ENCODE measurements at places on chromosomes 1 and 21. TPM values are rescaled to one million over a fixed set of nuclear protein-coding genes. Genes with fewer than 3 reads are reported as not detected.
A peak's percentile ranks its signal among the peaks of the same experiment; 100 is the strongest.

The PITHD1 gene
- 52.7 TPM for total RNA-seq

The NID1 gene
- total RNA-seq, result 45.5 TPM

The KCNT2 gene
- 25.6 TPM for total RNA-seq

DNA sequence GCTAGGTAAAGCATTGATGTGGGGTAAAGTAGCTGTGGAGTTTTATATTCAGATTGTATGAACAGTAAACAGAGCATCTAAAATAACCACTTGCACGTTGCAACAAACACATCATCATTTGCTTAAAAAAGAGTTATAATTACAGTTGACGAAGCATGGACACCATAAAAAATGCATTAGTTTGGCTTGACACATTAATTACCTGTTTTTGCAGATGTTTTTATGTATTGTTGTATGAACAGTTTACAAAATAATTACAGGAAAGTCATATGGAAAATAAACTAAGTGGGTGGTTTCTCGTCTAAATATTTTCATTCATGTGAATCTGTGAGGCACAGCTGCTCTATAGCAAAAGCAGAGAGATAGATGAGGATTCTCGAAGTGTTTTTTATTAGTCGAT lies 108.3 kb downstream of the RPS6KC1 start:
- peaks cover 33% of the 10 kb centered on the region for H3K36me3 ChIP-seq
- H3K27ac ChIP-seq, result no peak overlapping the region
- no peak overlapping the region for H3K4me3 ChIP-seq
- DNase-seq, result no peak
- no peaks in the 10 kb centered on the region for H3K4me1 ChIP-seq
- H3K27me3 ChIP-seq, result no peaks in the 10 kb centered on the region

DNA sequence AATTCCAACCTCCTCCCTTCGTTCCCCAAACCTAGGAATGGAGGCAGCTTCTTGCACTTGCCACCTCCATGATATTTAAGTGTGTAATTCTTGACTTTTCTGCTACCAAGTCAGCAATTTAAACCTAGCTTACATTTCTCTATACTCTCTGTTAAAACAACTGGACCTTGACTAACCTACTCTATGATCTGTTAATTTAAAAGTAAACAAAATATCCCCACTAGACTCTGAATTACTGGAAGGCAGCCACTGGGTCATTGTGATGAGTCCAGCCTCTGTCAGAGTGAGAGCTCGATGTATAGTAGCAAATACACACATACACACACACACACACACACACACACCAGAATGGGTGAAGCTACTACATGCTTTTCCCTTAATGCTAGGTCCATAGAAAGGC lies 40.0 kb upstream of the DHCR24 start:
- no peak for DNase-seq
- no peaks in the 10 kb centered on the region for H3K27me3 ChIP-seq
- H3K27ac ChIP-seq, result peak overlapping the region; percentile 68
- H3K36me3 ChIP-seq, result no peaks in the 10 kb centered on the region
- H3K4me3 ChIP-seq, result no peak overlapping the region

DNA sequence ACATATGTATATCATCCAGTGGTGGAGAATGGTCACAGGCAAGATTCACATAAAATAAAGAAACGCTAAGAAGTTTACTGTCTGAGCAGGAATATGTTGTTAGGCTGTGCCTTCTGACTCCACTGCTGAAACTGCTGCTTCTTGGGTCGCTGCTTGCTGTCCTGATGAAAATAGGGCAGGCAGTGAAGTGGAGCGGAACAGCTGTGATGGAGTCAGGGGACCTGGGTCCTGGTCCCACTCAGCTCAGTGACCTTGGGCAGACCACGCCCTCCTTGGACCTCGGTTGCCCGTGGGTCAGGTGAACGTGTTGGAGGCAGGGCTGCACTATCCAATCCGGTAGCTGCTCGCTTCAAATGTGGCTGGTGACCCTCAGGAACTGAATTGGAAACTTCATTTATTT lies 33.4 kb upstream of the IFFO2 start:
- no peaks in the 10 kb centered on the region for H3K27me3 ChIP-seq
- no peak overlapping the region for H3K4me3 ChIP-seq
- DNase-seq, result no peak

DNA sequence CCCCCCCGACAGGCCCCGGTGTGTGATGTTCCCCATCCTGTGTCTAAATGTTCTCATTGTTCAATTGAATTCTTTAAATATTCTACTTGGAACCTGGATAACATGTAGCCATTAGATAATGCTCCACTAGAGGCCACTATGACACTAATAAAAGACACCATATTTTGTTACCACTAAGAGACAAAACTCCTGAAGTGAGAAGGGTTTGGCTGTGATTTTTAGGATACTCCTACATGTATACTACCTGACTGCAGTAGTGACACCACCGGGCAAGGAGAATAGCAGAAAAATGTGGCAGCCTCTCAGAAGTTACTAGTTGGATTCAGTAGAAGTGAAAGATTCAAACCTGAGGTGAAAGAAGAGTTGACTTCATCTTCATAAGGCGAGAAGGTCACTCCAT lies 36.0 kb downstream of the F5 start:
- H3K27ac ChIP-seq, result no peak overlapping the region
- DNase-seq, result no peak
- no peak overlapping the region for H3K4me3 ChIP-seq
- H3K36me3 ChIP-seq, result no peaks in the 10 kb centered on the region
- H3K4me1 ChIP-seq, result peaks cover 19% of the 10 kb centered on the region

Data from mesothelial cell of epicardium (in vitro differentiated cells).